ENCODE measurements at places on chromosomes 4 and X.

DNA sequence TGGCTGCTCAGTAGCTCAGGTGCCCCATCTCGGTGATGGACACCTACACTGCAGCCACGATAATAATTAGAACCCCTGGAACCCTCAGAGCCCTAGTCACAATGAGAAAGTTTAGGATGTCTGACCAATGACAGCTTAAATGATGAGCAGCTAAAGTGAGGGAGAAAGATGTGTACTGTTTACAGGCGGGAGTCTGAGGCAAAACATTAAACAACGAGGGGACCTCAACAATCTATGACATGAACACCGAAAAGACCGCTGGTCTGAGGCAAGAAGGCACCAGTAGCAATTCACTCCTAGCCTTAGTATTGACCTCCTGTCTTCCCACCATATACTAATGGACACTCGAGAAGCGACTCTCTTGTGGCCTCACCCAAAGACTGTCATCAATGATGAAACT is 369.5 kb upstream of the SMIM31 start:
- no peak for DNase-seq

DNA sequence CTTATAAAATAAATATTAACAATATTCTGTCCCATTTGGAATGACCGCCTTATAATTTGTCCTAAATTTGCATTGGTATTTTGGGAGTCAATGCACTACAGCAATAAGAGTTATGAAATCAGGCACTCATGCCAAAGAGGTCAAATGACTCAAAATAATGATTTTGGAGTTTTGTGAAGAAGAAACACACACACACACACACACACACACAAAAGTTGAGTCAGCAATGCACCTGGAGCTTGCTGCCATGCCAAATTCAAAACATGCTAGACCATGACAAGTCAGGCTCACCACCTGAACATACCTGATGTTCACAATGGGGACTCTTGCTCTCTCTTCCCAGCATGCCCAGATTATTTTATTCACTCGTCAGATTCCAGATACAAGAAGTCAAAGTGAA is 56.7 kb downstream of the PROM1 start:
- DNase-seq = no peak

DNA sequence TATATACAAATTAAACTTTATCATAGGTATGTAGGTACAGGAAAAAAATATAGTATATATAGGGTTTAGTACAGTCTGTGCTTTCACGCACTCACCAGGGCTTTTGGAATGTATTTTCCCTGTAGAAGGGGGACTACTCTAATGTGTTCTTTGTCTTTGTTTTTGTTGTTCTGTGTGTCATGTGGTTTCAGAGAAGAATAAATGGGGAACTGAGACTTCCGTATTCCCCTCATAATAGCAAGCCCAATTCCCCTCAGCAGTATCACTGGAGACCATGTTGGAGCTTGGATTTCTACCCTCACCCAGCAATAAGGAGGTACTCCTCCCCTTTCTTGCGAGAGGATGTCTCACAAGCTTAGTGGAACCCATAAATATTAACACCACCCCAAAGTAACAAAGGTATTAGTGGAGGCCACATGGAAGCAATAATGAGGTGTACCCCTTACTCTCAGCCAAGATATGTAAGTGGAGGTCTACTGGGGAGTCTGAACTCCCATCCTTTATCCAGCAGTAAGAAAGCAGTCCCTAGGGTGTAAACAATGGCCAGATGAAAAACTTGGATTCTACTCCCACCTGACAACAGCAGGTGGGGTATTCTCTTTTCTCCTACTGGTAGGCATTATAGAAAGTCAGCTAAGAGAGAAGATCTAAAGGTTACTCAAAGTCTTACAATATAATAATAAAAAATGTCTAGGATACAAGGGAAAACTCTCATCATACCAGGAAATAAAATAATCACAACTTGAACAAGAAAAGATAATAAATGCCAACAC is 805.4 kb upstream of the GALNTL6 start:
- DNase-seq = no peak

- no peak for DNase-seq
These were observed 35.9 kb downstream of the AFF1 start for GRCh38 chr4:86970447-86971354.

GRCh38 chr4:54403700-54404453 is 174.8 kb downstream of the PDGFRA start:
- DNase-seq = no peak

- DNase-seq = no peak
These were observed 130.4 kb upstream of the CPEB2 start for GRCh38 chr4:14871676-14872430.
